T-cell (primary cell): ENCODE measurements at places on chromosomes 6 and 20.

GRCh38 chr20:47998736-47999135, 213.5 kb upstream of the SULF2 start:
- DNase-seq = no peak

DNA sequence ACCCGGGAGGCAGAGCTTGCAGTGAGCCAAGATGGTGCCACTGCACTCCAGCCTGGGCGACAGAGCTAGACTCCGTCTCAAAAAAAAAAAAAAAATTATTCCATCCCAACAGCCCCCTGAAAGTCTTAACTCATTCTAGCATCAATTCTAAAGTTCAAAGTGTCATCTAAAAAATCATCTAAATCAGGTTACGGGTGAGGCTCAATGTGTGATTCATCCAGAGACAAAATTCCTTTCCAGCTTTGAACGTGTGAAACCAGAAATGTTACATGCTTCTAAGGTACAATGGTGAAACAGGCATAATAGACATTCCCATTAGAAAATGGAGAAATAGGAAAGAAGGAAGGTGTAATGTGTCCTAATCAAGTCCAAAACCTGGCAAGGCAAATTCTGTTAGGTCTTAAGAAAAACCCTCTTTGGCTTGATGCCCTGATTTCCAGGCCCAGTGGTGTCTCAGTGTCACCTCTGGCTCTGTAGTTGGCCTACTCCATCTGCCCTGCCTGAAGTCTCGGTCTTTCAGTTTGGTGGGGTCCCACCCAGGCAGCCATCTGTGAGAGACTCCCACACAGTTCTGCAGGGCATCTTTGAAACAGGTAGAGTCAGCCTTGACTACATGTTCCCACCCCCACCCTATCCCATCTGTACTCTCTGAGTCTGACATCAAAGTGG, 43.5 kb downstream of the HFE start:
- no peak for DNase-seq

- no peak for DNase-seq
These were observed 71.2 kb downstream of the PDE7B start for GRCh38 chr6:135922746-135923145.

- no peak for DNase-seq
These were observed 69.4 kb upstream of the BMP2 start for GRCh38 chr20:6698056-6698455.

GRCh38 chr20:53428996-53429395, 164.6 kb downstream of the ZNF217 start:
- DNase-seq = no peak

- no peak for DNase-seq
These were observed 114.4 kb downstream of the PDSS2 start for GRCh38 chr6:107344981-107345380.

GRCh38 chr20:61205769-61206168, 46.3 kb upstream of the CDH4 start:
- DNase-seq = no peak

DNA sequence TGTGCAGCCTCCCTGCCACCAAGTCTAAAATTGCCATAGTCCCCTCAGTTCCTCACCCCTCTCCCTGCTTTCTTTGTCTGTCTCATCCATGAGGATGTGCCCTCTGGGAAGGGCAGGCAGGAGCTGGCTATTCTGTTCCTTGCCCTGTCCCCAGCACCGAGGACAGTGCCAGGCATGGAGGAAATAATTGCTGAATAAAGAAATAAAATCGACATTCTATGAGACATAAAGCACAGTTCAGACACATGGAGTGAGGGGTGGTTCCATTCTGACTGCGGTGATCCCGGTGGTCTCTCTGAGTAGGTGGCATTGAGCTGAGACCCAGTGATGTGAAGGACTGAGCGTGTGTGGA, 23.5 kb upstream of the NOL4L start:
- no peak for DNase-seq

- DNase-seq = no peak
These were observed 92.2 kb upstream of the HIVEP1 start for GRCh38 chr6:11919771-11920440.

DNA sequence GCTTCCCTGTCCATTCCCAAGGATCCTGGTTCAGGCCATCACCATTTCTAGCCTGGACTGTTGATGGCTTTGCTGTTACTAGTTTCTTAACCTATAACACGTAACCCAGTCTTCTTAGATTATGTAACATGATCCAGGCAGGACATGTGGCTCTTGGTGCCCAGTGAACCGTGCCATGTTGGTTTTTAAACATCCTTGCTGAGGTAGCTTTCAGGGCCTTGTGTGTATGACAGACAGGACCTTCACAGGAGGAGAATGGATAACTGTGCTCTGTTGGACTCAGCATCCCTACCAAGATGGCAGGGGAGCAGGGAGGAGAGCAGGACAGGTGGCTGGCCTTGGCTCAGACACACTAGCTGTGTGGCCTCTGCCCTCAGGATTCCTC, 46.8 kb downstream of the PANK2 start:
- no peak for DNase-seq

DNA sequence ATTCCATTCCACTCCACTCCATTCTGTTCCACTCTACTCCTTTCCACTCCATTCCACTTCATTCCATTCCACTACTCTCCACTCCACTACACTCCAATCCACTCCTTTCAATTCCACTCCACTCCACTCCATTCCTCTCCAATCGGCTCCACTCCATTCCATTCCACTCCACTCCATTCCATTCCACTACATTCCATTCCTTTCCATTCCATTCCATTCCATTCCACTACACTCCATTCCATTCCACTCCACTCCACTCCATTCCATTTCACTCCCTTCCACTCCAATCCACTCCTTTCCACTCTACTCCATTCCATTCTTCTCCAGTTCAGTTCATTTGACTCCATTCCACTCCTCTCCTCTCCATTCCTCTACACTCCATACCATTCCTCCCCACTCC, 26.2 kb upstream of the DEFB125 start:
- no peak for DNase-seq

DNA sequence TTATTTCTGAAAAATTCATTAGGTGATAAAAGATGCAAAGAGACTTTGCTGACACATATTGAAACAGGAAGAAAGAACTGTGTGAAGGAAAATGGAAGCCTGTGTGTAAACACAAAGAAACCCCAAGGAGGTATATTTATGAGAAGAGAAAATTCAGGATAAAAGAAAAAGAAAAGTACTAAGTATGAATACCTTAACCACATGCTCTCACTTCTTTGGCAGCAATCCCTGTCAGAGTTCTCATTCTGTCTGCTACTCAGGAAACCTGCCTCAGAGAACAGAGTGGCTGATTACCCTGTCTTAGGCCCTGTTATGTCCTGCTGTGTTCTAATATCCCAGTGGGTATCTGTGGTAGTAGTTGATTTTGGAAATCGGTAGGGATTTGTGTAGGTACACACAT, 457.9 kb downstream of the TBC1D32 start:
- no peak for DNase-seq

DNA sequence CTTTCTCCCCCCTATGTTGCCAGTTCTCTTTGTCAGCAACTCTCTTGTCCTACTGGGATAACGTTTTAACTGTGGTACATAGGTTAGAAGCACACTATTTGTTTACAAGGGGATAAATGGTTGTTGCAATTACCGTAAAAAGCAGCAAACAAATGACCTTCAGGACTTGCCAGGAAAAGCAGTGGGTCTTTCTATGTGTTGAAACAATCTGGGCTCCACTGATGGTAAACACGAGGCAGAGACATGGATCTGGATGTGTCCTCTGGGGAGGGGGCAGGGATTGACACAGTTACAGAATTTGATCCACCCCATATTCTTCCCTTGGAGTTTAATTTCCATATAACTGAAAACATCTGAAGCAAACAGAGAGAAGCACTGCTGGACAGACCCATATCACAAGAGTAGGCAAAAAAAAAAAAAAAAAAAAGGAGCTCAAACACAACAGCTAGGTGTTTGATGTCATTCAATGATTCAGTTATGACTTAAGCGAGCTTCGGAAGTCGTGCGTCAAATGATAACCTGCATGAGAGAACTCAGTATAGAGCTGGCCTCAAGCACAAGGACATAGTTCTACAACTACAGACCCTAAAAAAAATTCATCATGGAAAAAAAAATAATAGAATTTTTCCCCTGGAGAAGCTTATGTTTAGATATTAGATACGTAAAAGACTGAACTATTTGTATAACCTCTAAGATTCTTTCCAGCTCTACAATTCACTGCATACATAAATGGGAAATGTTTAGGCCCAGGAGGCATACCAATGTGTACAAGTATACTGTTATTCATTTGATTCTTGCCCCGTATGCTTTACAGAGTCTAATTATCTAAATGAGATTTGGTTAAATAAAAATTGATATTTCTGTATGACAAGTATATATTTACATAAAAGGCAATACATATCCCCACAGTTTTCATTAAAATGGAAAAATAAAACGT, 127.7 kb downstream of the ALDH8A1 start:
- no peak for DNase-seq

DNA sequence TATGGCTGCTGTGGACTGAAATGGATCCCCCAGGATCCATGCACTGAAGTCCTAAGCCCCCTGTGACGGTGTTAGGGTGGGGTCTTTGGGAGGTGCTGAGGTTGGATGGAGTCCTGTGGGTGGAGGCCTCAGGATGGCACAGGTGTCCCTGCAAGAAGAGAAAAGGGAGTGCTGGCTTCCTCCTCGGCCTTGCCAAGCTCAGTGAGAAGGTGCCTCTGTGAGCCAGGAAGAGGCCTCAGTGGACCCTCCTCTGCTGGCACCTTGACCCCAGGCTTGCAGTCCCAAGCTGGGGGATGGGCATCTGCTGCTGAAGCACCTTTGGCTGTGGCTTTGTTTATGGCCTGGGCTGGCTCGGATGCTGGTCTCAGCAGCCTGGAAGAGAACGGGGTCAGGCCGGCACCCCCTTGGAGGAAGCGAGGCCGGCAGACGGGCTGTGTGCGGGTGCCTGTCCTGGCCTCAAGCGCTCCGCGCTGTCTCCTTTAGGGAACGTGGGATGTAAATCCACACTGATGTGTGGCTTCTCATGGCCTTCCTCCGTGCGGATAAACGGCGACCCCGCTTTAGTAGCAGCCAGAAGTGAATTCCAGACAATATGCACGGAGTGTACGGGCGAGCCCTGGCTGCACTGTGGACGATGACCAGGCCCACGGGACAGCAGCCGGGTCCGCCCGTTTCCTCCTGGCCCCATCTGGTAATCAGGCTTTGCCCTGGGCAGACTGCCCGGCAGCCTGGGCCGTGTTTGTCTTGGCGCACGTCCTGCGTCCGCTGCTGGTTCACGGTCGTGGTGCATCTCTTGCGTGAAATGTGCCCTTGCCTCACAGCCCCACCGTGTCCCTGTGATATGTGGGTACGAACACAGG, 182.6 kb downstream of the ERMARD start:
- no peak for DNase-seq

GRCh38 chr20:4069751-4070150, 54.4 kb upstream of the RNF24 start:
- DNase-seq = no peak

GRCh38 chr6:136751522-136751956, 40.7 kb downstream of the MAP3K5 start:
- DNase-seq = peak; percentile 49

GRCh38 chr6:150966786-150967185, 101.3 kb downstream of the MTHFD1L start:
- no peak for DNase-seq

- DNase-seq = no peak
These were observed 29.1 kb upstream of the SLC2A12 start for GRCh38 chr6:134081506-134081905.

DNA sequence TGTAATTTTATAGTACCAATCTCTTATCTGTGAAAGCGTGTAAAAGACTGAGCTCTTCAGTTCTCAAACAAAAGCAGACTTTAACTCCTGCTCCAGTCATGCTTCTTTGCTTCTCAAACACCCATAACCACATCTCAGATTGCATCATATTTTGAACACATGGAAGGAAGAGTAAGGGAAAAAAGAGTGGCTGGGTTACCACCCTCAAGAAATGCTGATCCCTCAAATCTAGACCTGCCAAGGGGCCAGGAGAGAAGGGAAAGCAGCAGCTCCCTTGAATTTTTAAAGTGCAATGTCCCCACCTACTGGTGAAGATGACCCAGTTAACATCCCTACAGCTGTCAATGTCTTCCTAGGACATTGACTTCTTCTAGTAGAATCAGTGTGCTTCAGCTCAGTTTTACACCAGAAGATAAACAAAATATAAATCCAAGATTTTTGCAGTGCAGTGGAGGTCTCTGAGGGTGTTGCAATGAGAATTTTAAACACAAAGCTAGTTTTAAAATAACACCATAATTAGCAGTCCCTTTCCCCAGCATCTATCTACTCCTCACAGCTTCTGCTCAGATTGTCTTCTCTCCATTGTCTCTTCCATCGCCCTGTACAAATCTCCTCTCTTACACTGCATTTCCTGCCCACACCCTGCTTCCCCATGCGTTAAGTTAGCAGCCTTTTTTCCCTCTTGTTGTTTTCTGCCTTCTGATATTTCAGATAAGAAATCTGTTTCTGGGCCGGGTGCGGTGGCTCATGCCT, 22.6 kb upstream of the HLA-DQB2 start:
- no peak for DNase-seq

DNA sequence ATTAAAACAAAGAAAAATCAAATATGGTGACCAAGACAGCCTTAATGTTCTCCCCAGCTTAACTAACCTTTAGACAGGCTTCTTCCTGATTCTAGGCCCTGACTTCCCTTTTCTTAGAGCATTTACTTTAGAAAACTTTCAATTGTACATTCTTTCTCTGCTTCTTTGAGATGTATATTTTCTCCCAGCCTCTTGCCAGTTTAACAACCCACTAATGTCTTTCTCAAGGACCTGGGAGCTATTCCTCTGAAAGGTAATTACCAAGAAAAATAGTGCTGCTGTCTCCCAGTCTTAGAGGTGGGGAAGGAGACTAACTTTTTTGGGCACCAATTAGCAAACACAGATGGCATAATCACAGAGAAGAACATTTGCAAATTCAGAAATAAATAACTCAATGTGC, 62.8 kb upstream of the KCNQ5 start:
- DNase-seq = no peak

DNA sequence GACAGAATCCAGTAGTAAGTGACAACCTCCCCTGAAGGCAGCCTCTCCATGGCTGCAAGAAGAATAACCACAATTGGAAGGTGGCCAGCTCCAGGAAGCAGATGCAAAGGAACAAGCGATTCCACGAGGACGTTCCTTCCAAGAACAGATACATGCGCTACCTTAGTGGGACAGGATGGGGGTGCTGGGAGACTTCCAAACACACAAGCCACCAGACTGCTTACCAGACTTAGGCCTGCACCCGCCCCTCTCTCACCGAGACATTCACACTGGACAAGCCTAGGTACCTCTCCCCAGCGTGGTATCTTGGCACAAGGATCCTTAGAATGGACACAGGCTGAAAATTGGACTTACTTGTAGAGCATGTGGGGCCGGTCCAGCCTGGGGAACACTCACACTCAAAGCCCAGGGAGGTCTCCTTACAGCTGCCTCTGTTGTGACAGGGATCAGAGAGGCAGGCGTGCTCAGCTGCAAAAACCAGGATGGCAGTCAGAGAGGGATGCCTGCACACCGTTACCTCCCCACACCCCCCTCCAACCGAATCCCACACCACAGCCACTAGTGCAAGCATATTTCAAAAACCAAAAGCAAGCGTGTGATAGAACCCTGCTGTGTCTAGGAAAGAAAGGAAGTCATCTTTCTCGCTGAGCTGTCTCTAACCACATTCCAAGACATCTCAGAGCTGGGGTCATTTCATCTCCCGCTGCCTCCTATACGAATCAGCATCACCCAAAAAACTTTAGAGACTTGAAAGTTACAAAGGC, 22.4 kb downstream of the JAG1 start:
- DNase-seq = no peak
